ENCODE measurements at places on chromosomes 1 and 21. TPM values are rescaled to one million over a fixed set of nuclear protein-coding genes. Genes with fewer than 3 reads are reported as not detected.

Gene LCE3A
- total RNA-seq = not detected

Gene PTCH2
- total RNA-seq = 0.36 TPM

Gene HPDL
- 0.59 TPM for total RNA-seq

Gene DCLRE1B
- 4.7 TPM for total RNA-seq

Gene CSDE1
- total RNA-seq = 599 TPM

Gene KLHDC7A
- not detected for total RNA-seq

Gene FMO3
- 63.9 TPM for total RNA-seq

Gene MRPL55
- total RNA-seq = 34.5 TPM

Gene CELA3A
- total RNA-seq = not detected

Gene STUM
- total RNA-seq = not detected

Gene OLIG2
- not detected for total RNA-seq

Gene WNT9A
- 0.36 TPM for total RNA-seq
